ENCODE measurements at places on chromosomes 16 and 17. TPM values are rescaled to one million over a fixed set of nuclear protein-coding genes. Genes with fewer than 3 reads are reported as not detected.

- DNase-seq: no peak
Observed at GRCh38 chr16:5580296-5580695, 482.7 kb upstream of the EEF2KMT start.

GRCh38 chr17:57657211-57657610 lies 87.9 kb downstream of the CCDC182 start:
- DNase-seq: no peak

DNA sequence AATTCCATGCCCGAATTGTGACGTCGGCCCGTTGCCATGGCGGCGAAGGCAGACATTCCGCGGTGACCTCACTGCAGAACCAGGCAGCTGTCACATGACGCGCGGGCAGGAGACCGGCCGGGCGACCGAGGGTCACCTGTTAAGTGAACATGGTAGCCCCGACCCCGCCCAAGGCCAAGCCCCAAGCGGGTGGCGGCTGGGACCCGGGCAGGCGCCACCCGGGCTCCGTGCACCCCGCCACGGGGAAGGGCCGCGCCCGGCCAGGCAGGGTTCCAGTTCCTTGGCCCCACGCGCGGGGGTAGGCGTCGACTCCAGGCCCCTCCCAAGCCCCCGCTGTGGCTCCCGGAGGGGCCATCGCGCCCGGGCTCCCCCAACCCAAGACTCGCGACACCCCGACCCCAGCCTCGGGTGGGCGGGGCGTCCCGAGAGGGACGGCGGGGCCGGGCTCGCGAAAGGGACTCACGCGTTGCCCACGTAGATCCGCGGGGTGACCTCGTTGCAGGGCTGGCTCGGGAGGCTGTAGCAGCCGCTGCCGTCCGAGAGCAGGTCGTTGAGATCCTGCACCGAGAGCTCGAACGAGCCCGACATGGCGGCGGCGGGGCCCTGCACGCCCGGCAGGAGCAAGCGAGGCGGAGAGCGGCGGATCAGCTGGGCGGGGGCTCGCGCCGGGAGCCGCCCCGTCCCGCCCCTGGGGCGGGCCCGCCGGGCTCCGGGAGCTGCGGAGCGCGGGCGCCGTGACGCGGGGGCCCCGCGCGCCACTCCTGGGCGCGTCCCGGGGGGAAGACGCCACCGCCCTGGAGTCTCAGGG lies at the start of gene DUSP3:
Gene DUSP3 (minus strand): TSS at position 641 of the 808 bp plus-strand sequence. CDS start 53 bp downstream, at position 588.
- DNase-seq: peak; percentile 96

GRCh38 chr16:21023509-21024202 lies 123.1 kb downstream of the LYRM1 start:
- no peak for DNase-seq

- DNase-seq: no peak
Observed at GRCh38 chr16:1323296-1324239, 9.9 kb upstream of the BAIAP3 start.

GRCh38 chr16:54283725-54284318 lies 2.8 kb downstream of the IRX3 start:
- no peak for DNase-seq

SMPD3 gene
- polyA plus RNA-seq: 0.13 TPM

GLIS2 gene
- 16.3 TPM for polyA plus RNA-seq

PLA2G10 gene
- polyA plus RNA-seq: 0.37 TPM
